Eye (tissue), 1 donor: ENCODE measurements at places on chromosomes 1 and 21.

DNA sequence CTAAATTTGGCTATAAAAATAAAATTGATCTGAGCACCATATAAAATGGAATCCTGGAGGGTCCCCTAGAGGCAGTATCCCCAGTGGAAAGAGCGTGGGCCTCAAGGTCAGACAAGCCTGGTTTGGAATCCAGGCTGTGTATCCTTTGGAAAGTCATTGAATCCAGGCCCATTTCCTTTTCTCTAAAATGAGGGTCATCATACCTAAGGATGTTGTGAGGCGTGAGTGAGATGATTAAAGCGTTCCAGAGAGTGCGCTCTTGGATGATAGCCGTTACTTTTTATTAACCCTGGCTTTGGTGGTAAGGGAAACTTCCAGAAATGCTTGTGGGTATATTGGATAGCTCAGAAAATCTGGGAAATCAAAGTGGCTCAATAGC, 683 bp upstream of the ZNF436 start:
- DNase-seq = no peak

DNA sequence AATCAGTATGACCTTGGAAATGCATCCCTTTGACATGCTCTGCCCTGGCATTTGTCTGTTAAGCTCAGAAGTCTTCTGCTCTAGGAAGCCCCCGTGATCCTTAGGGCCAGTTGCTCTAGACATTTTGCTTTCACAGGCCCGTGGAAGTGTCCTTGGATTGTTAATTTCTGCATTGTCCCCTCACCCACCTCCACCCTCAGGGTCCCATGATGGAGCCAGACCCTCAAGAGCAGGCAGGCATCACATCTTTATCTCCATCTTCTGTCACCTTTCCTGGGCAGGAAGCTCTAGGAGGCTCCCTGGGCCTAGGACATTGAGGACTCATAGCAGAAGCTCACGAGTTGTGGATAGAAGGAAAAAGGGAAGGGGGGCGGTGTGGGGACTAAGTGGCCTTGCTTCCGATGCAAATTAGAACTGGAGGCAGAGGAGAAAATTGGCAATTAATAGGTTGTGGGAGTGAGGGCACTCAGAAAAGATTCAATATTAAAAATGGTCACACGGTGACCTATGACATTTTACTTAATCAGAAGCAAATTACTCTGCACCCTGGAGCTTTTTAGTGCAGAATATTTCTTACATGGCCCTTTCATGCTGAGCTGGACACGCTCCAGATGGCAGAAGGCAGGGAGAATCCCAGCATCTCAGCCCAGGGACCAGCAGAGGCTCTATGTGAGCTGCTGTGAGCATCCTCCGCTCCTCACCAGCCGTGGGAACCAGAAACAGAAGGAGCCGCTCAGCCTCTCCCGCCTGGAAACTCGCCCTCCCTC, 185.0 kb downstream of the MATN1 start:
- DNase-seq = peak; percentile 37

DNA sequence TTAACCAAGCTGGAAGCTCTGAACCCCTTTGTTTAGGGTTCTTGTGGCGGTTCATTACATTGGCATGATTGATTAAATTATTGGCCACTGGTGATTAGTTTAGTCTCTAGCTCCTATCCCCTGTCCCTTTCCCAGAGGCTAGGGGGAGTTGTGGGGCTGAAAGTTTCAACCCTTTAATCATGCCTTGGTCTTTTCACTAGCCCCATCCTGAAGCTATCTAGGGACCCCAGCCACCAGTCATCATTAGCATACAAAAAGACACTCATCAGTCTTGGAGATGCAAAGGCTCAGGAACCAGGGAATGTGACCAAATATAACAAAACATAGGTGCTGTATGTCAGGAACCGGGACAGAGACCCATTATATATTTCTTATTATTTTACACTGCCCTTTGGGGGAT, 34.7 kb upstream of the SNX27 start:
- DNase-seq = no peak

- no peak for DNase-seq
Measured at GRCh38 chr1:183807549-183808168, 2.7 kb downstream of the RGL1 start.

DNA sequence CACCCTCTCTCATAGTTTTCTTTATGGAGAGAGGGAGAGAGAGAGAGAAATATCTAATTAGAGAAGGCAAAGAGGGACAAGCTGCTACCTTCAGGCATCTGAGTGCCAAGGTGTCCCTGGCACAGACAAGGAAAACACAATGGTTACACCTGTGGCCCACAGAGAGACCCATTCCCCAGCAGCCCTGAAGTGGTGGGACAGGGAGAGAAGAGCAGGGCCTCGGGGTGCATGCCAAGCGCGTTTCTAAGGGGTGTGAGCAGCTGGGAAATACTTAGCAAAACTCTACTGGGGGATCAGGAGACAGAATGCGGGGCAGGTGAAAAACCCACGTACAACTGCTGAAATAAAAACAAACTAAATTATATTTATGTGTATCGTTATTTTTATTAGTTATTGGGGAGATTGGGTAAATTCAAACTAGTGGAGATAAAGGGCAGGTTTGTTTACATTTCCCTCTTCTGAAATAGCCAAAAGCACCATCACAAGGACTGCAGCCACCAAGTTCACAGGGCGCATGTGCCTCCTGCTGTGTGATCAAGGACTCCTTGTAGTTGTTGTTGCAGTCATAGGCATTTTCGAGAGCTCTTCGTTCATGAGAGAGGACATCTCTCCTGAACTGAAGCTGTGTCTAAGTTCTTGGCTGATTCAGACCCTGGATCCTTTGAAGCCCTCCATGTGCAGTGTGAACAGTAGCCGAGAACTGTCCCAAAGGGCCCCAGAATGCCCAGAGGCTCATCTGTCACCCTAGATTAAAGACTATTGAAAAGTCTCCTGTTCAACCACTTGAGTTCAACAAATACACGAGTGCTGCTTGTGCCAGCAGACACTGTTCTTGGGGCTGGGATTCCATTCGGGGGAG, 737 bp upstream of the SERPINC1 start:
- no peak for DNase-seq

GRCh38 chr1:214174508-214175199, 106.3 kb upstream of the SMYD2 start:
- no peak for DNase-seq

- DNase-seq = no peak
Measured at GRCh38 chr1:197965132-197965840, 48.1 kb downstream of the LHX9 start.

DNA sequence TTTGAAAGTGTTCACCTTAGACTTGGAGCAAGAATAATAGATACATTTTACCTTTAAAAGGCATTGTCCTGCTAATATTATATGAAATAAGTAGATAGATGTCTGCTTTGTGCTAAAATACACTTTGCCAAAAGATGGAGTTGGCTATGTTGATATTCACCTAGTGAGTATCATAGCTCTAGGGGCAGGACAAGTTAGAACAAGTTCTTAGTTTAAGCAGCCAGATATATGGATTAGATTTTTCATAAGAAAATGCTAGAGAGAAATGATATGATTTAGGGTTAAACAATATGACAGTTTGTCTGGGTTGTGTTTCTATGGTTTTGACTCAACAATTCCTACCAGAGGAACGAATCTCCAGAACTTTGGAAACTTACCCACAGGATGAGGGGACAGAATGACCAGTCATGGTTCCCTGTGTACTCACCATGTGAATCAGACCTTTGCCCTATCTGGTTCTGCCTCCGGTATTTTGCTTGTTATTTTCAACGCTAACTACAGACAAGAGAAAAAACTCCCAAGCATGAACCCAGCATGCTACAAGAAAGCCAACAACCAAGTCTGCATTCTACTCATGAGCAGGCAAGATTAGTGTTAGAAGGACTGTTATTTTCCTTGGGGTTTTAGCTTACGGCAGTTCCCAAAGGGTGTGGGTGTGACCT, 1.7 kb downstream of the F5 start:
- DNase-seq = no peak

DNA sequence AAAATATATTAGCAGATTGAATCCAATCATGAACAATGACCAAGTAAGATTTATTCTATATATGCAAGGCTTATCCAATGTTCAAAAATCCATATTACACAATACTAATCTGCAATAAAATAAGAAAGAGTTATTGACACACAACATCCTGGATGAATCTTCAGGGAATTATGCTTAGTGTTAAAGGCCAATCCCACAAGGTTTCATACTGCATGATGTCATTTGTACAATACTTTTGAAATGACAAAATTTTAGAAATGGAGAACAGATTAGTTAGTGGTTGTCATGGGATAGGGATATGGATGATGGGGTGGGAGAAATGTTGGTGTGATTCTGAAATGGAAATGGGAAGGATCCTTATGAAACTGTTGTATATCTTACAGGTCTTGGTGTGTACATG, 425.7 kb downstream of the SIPA1L2 start:
- no peak for DNase-seq

DNA sequence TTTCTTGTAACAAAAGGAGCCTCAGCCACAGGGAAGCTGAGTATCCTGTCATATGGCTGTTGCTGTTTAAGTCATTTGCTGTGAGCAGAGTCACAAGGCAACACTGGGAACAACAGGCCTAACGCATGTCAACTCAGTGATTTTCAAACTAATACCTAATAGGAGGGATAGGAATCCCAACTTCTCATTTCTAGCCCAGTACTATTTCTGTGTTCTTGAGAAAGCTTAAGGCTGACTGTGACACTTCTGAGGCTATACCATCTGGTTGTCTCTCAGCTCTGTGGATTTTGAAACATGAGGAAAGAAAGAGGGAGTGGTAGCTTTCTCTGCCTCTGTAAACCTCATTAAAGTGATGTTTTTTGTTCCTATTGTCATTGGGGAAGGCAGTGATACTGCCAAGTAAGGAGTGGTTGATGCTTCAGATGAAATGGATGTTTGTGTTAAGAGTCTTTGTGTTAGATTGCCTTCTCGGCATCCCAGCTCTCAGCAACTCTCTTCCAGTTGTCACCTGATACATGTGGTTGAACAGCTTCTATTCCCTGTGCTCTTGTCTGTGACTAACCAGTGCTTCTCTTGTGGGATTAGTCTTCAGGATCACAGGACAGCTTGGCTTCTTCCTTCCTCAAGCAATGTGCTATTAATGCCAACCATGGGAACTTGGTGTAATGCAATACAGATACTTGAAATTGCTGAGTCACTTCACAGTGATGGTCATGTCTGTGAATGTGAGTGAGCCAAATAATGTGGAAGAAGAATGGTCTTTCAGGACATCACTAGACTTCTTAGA, 166.8 kb upstream of the IVNS1ABP start:
- peak; percentile 53 for DNase-seq

DNA sequence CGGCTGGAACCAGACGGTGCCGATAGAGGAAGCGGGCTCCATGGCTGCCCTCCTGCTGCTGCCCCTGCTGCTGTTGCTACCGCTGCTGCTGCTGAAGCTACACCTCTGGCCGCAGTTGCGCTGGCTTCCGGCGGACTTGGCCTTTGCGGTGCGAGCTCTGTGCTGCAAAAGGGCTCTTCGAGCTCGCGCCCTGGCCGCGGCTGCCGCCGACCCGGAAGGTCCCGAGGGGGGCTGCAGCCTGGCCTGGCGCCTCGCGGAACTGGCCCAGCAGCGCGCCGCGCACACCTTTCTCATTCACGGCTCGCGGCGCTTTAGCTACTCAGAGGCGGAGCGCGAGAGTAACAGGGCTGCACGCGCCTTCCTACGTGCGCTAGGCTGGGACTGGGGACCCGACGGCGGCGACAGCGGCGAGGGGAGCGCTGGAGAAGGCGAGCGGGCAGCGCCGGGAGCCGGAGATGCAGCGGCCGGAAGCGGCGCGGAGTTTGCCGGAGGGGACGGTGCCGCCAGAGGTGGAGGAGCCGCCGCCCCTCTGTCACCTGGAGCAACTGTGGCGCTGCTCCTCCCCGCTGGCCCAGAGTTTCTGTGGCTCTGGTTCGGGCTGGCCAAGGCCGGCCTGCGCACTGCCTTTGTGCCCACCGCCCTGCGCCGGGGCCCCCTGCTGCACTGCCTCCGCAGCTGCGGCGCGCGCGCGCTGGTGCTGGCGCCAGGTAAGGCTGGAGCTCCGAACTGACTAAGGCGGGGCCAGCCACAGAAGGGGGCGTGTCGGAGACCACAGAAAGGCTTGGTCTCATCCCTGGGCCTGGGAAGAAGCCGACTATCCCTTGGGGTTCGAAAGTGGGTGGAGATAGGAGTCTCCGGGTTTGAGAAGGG, 486 bp downstream of the SLC27A3 start:
- peak; percentile 80 for DNase-seq

- DNase-seq = peak; percentile 66
Measured at GRCh38 chr1:241532162-241532531, at the start of gene KMO. TSS of gene KMO (plus strand) at chr1:241532378. CDS start at chr1:241532445, 67 bp downstream.

GRCh38 chr1:212388985-212389716, 25.5 kb downstream of the PACC1 start:
- no peak for DNase-seq

GRCh38 chr1:99843760-99844159, 6.4 kb upstream of the AGL start:
- DNase-seq = no peak

DNA sequence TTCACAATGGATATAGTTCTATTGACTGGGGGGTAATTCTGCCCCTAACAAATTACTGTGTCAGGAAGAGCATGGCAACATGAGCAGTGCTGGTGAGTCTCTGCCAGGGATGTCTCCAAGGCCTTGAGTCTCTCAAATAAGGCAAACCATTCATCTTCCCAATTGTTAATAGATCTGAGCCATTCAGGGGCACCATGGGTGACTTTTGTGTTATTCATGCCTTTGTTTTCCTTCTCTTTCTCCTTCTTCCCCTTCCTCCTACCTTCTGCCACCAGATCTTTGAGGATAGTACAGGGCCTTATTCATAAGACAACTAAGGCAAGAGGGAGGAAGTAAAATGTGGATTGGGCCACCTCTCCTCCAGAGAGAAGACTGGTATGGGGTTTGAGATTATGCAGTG, at the start of gene RGSL1:
Gene RGSL1, plus strand, starts transcription at position 60 of the 400 bp plus-strand sequence. Its CDS starts 20 bp downstream, at position 80.
- no peak for DNase-seq

DNA sequence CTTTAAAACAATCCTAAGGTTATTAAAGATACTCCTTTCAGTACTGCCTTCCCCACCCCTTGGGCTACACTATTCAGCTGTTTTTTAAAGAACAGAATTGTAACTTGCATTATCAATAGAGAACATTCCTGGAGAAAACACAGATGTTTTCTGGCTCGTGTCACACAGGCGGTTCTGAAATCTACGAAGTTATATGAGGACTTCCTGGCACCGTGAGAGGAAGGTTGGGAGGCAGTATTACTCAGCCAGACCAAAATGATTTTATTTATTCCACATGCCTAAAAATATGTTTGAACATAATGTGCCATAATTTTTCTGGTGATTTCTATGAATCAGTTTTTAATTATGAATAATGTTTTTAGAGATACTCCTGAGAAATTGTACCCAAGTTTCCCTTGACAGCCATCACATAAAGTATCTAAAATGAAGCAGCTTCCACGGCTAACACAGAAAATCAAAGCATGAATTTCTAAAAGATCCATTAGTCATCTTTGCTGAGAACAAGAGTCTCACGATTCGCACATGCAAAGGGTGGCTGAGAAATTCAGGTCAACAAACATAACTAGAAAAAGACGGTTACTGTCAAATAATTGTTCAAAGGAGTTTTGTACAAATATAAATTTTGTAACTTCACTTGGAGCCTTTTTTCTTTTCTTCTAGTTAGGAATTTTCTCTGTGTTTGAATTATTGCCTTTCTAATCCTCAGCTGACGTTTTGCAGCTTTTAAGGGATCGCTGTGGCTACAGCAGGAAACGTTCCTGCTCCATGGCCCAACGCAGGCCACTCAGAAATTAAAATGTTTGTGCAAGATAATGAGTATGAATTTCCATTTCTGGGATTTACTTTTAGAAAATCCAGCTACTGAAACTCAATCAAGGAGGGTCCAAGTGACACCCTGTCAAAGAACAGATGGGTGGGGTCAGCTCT, 8.0 kb upstream of the SIM2 start:
- peak; percentile 51 for DNase-seq
